ENCODE measurements at places on chromosomes 2 and 18.
A peak's percentile ranks its signal among the peaks of the same experiment; 100 is the strongest.

GRCh38 chr2:28590496-28591301, 94.8 kb downstream of the PLB1 start:
- DNase-seq, result no peak

DNA sequence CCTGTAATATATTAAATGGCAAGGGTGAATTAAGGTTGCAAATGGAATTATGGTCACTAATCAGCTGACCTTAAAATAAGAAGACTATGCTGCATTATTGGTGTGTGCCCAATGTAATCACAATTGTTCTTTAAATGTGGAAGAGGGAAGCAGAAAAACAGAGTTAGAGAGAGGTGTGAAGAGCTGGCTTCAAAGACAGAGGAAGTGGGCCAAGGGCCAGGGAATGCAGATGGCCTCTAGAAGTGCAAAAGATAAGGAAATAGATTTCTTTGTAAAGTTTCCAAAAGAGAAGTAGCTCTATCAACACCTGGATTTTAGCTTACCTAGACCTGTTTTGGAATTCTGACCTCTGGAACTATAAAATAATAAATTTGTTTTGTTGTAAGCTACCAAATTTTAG, 276.0 kb downstream of the LRRTM1 start:
- DNase-seq, result no peak

GRCh38 chr2:219541611-219542180, 1.9 kb downstream of the CHPF start:
- peak; percentile 94 for DNase-seq

- no peak for DNase-seq
These were observed 88.3 kb upstream of the KCNH7 start for GRCh38 chr2:162926907-162927306.
